ENCODE measurements at places on chromosomes 16 and 17. TPM values are rescaled to one million over a fixed set of nuclear protein-coding genes. Genes with fewer than 3 reads are reported as not detected.

Gene SMARCD2
- 57.0 TPM for polyA plus RNA-seq

Gene MPHOSPH6
- 43.1 TPM for polyA plus RNA-seq

Gene OR1F1
- not detected for polyA plus RNA-seq

- no peak for DNase-seq
Measured at GRCh38 chr16:2231016-2231931, 5.0 kb upstream of the DNASE1L2 start.

DNA sequence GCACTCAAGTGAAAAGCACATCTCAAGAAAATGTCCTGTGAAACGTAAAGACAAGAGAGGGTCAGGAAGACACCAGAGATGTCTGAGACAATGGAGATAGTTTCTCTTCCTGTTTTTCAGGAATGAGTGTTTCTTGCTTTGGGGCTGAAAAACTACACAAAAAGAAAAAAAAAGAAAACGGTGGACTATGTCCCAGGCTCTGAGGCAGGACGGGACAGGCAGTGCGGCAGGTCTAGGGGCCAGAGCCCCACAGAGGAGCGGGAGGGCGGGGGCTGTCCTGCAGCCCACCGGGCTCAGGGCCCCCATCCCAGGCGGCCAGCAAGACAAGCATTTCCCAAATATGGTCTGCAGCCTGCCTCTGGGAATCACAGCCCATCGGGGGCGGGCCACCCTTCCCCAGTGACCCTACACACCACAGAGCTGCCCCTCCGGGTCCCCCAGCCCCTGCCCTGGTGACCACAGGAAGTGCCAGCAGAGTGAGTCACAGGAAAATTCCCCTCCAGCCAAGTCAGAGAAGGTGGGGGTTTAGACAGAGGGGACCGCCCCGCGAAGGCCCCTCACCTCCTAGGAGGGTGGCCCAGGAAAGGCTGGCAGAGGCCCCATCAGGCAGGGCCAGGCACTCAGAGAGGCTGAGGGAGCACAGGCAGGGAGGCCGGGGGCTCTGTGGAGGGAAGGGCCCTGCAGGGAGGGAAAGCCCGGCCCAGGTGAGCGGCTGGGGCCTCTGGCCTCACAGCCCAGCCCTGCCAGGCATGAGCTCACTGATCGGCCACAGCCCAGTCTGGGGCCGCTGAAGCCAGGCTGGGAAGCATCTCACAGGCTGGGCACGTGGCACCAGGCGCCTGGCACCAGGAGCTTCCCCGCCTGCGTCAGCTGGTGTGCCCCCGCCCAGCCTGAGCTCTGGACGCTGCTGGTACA lies 6.3 kb downstream of the BCAR1 start:
- no peak for DNase-seq

DNA sequence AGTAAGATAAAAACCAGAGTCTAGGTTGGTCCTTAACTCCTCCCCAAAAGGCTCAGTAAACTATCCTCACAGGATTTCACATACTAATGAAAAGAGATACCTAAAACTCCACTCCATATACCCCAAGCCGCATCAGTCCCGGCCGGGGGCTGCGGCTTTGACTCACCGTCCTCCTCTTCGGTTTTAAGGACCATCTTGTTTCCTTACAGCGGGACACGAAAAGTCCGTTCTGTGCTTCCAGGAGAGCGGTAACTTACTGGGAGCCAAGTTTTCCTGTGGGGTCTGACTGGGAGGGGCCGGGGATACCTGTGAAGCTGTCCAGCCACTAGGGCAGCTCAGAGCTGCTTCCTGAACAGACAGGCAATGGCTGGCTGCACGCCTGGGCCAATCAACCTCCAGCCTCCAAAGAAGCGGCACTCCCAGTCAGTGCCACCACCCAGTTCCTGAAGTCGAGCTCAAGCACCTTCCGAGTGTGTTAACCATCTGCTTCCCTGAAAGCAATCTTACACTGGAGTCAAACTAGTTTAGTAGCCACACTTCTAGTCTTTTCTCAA lies 45.5 kb downstream of the CYTH1 start:
- DNase-seq: no peak

- no peak for DNase-seq
Measured at GRCh38 chr16:81473558-81473957, 28.9 kb downstream of the CMIP start.

DNA sequence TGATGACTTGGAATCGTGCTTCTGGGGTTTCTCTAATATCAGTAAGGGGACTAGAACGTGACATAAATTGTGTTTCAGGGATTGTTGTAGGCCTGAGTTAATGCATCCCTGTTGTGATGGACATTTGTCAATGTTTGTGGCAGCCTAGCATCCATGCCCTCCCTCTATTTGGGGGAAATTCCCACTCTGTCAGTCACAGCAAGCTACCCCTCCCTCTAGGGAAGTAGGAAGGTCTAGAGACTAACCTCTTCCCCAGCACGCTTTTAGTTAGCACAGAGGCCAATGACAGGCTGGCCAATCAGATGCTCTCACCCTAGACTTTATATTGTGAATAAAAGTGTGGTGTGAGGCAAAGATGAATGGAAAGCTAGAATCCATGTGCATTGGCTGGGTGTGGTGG lies 32.4 kb upstream of the NF1 start:
- no peak for DNase-seq

DNA sequence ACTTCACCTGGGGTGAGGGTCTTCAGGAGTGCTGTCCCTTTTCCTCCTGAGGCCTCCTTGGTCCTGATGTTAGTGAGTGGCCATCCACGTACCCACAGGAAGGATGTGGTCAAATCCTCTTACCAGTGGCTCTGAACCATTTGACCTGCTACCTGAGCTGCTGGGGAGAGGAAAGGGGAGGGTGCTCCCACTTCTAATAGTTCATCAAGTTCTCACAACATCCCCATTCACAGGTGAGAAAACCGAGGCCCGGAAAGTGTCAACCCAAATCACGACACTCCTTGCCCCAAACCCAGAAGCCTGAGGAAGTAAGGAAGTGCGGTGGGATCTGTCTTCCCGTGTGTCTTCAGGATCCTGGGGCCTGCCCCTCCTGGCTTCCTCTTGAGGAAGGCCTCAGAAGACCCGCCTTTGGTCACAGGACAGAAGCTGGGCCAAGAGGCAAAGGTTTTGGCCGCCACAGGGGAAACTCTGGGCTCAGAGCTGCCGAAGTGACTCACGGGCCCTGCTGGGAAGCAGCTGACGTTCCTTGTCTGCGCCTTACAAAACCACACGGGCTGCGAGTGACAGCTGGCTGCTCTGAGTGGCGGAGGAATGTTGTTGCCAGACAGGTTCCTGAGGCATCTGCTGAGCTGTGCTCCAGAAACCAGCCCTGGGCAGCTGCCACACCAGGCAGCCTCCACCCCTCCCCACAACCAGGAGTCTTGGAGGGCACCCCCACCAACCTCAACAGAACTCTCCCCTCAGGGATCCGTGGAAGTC lies 13.9 kb upstream of the KIFC3 start:
- no peak for DNase-seq

Measured in left renal cortex interstitium (tissue), 4 donors.